ENCODE measurements at places on chromosomes 13 and 19.

- DNase-seq, result no peak
Measured at GRCh38 chr19:2381148-2381820, 21.2 kb downstream of the TMPRSS9 start.

DNA sequence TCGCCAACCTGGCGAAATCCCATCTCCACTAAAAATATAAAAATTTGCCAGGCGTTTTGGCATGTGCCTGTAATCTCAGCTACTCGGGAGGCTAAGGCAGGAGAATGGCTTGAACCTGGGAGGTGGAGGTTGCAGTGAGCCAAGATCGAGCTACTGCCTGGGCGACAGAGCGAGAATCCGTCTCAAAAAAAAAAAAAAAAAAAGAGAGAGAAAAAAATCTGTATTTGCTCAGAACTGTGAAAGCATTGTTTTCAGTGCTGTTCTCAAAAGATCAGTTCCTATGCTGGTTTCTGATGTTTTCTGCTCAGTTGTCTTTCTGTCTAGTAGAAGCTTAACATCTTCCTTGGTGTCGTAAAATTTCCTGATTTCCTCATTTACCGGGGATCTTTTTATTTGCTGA is 2.5 kb downstream of the SF3A2 start:
- no peak for DNase-seq

DNA sequence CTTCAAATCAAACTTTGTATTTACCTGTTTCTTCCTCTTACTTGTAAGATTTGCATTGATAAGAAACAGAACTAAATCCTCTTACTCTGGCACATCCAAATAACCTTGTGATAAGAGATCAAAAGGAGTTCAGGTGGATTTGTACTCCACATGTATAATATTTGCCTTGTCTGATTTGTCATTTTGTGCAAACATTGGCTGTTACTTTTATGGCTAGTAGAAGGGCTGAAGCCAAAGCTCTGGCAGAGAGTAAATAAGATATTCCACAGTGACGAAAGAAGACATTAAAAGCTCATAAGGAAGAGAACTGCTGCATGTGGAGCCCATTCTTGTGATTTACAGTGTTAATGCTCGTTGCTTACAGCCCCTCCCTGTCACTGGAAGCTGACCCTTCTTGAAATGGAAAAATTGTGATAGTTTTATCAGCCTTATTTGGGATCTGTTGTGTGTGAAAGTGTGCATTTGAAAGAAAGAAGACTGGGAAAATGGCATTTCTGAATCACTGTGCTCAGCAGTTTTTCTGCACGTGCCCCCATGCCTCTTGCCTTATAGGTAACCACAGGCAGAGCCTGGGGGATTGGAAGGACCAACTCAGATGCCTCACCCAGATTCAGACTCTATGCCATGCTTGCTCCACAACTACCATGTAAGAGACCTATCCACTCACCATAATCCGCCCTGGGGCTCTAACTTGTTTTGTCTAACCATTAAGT is 68.2 kb downstream of the OXGR1 start:
- no peak for DNase-seq

GRCh38 chr13:30802953-30803478 is 67.7 kb downstream of the ALOX5AP start:
- DNase-seq, result peak; percentile 82

DNA sequence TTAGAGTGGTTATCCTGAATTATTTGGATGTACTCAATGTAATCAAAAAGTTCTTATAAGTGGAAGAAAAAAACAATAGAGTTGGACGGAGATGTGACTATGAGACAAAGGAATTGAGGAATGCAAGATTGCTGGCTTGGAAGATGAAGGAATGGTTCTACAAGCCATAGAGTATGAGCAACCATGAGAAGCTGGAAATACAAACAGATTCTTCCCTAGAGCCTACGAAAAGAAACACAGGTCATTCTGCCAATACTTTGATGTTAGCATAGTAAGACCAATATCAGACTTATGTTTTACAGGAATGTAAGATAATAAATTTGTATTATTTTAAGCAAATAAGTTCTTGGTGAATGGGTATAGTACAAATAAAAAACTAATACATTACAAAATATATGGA is 249.2 kb downstream of the DIAPH3 start:
- DNase-seq, result no peak

DNA sequence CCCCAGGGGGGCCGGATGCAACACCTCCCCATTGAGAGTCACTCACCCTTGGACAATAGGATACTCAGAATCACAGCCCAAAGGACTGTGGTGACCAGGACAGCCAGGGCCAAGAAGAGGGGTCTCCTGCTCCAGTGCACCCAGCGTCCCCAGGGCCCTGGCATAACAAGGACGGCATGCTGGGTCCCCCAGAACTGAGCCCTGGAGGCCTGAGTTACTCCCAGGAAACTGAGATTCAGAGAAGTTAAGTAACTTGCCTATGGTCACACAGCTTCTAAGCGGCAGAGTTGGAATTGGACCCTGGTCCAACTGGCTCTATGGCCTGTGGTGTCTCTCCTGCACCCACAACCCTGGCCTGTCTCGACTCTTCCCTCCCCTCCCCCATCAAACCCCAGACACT is 295 bp downstream of the CLEC4G start:
- no peak for DNase-seq

All from CD8-positive, alpha-beta T cell (primary cell).